ENCODE measurements at places on chromosomes 12 and 14.

- DNase-seq, result no peak
These were observed 237.3 kb downstream of the BCL11B start for GRCh38 chr14:99034711-99035171.

- peak; percentile 78 for DNase-seq
These were observed 96.9 kb downstream of the GCH1 start for GRCh38 chr14:54805445-54806322.

DNA sequence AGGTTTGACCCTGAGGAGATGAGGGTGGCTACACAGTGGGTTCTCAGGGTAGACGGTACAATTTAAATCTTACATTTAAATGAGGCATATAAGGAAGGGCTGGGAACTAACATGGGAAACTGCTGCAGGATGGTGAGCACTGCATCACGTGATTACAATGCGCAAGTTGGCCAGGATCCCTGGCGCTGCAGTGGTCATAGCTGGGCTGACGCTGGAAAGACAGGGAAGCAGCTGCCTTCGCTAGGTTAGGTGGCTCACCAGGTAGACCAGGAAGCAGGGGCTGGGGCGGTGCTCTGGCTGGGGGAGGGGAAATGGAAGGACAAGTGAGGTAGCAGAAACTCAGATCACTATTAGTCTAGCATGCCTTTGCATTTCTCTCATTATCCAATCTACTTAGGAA, 149.9 kb downstream of the FOXN3 start:
- DNase-seq, result no peak

- no peak for DNase-seq
These were observed 78.6 kb downstream of the LRRC9 start for GRCh38 chr14:59998564-59998963.

DNA sequence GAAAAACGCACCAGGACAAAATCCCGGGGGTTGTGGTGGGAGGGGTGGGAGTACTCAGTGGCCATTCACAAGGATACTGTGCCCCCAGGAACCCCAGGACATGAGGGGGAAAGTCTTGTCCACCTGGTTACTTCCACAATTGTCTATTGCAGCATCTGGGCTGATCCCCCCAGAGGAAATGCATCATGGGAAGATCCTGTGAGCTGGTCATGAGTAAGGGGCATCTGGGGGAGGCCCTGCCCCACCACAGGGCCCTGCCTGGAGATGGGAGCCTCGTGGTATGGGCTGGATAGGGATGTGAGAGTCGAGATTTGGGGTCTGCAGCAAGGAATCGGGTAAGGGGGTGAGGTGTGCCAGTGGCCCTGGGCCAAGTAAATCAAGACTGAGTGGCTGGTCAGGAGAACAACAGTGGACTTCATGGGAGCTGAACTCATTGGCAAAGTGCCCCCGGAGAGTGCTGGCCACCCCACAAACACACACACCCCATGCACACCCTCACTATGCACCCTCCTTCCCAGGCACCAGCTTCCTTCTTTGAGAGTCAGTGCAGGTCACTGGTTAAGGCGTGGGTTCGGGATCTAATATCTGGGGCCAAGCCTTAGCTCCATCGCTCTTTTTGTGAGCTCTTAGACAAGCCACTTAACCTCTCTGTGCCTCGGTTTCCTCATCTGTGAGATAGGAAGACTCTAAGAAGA, 3.0 kb upstream of the SERPINA1 start:
- DNase-seq, result no peak
